ENCODE measurements at places on chromosomes 3 and 15.

DNA sequence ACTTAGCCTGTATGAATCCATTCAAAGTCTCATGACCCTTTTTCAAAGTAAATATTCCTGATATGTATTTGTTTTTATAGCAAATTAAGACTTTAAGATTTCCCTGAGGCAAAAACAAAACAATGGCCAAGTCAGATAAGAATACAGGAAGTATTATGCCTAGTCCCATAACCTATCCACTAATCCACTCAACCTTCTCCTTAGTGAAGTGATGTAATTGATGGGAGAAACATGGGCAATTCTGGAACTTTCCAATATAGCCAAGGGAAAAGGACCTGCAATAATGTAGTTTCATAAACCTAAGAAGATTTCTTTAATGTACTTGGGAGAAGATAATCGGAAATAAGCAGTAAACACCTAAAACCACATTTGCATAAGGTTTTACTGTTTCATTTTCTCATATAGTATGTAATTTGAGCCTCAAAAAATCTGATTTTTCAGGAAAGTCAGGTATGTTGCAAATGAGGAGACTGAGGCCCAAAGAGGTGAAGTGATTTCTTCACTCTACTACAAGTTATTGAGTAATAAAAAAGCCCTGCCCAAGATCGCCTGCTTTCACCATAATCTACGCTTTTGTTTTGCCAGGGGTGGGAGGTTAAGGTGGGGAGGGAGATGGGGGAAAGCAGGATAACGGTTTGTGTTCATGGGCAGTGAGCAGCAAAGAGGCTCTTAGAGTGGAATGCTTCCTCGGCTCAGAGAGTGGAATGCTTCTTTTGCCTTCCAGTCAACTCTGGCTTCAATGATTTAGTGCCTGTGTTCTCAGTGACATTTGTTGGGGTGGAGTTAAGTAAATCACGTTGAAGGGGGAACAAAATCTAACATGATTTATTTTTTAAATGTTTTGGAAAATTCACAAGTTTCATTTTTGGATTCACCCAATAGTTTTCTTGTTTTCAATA is 95.0 kb upstream of the FNDC3B start:
- no peak for DNase-seq

DNA sequence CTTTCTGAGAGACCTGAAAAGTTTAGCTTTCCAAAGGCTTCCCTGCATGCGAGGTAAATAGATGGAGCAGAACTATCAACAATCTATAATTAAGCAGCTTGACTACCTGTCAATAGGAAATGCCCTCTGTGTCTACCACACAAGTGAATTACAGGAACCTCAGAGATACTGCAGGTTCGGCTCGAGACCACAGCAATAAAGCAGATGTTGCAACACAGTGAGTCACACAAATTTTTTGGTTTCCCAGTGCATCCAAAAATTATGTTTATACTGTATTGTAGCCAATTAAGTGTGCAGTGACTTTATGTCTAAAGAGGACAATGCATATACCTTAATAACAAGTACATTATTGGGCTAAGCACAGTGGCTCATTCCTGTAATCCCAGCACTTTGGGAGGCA is 252.0 kb downstream of the UBE2E2 start:
- no peak for DNase-seq

DNA sequence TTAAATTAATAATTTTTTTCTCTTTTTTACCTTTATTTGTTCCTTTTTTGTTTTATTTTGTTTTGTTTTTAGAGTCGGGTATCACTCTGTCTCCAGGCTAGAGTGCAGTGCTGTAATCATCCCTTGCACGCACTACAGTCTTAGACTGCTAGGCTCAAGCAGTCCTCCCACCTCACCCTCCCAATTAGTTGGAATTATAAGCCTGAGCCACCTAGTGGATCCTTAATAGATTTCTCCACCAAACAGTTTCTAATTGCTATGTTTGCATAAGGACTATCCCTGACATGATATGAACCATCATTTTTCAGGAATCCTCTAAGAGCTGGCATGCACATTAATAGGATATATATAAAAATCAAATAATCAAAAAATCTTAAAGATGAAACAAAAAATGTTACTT is 993.2 kb downstream of the OTOL1 start:
- DNase-seq, result no peak

DNA sequence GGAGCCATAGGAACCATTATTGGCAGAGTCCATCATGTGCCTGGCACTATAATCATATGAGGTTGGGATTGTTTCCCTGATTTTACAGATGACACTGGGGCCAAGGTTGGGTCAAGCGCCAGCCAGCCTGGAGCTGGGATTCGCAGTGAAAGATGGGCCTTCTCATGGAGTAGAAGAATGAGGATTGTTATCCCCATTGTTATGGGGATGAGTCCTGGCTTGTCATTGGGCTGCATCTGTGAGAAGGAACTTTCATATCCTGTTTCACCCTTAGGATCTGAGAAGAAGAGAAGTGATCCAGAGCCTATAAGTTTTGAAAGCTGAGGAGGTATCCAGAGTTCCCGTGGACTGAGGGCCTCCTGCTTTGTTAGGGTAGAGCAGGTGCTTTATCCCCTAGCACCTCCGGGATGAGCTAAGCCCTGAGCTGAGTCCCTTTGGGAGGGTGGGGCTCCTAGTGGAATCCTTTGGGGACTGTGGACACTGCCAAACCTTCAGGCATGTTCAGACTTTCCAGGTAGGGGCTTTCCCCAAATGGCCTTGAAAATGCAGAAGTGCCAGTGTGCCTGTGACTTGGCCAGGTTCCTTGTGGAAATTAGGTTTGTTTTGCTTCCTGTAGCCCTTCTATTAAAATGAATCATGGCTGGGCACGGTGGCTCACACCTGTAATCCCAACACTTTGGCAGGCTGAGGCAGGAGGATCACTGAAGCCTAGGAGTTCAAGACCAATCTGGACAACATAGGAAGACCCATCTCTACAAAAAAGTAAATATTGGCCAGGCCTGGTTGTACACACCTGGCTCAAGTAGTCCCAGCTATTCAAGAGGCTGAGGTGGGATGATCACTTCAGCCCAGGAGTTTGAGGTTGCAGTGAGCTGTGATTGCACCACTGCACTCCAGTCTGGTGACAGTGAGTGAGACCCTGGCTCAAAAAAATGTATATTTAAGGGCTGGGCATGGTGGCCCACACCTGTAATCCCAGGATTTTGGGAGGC is 30.2 kb upstream of the BSN start:
- DNase-seq, result no peak

DNA sequence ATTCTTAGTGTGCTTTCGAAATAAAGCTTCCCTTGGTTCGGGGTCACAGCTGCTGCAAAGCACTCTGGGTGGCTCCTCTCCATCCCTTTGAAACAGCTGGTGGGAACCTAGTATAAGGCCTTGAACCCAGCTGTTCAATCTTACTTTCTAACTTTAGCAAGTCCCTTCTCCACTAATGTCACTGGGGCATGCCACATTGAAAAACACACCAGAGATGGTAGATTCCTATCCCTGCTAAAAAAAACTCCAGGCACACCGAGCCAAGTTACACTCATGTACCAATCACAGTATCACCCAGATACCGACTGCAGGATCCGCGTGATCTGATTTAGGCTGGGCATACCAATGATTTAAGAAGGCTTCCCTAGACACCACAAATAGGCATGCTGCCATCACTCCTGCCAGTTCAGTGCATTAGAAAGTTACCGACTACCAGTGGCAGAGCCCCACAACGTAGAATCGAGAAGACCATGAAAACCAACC is 65.0 kb downstream of the WWTR1 start:
- DNase-seq, result no peak

DNA sequence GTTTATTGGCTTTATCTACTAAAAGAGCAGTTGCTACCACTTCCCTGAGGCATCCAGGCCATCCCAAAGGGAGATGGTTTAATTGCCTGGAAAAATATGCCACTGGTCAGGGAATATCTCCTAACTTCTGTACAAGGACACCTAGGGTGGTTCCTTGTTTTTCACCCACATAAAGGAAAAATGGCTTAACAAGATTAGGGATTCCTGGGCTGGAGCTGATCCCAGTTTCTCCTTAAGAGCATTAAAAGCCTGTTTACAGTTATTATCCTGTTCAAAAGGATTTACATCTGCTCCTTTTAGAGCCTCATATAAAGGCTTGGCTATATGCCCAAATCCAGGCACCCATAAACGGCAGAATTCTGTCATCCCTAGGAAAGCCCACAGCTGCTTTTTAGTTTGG is 70.2 kb upstream of the WNT7A start:
- DNase-seq, result no peak

DNA sequence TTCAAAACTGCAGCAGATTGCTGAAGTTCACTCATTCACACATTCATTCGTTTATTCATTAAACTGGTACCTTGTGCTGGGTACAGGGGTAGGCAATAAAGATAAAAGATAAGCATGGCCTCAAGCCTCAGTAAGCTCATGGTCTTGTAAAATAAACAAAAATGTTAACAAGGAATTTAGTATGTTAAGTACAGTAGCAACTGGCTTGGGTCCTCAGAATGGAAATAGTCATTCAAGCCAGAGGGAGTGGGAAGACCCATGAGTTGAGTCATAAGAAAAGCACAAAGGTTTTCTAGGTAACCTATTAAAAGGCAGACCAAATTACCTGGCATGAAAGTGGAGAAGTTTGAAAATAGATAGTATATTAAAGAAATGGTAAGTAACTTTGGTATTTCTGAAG is 163.3 kb downstream of the CDIN1 start:
- no peak for DNase-seq

DNA sequence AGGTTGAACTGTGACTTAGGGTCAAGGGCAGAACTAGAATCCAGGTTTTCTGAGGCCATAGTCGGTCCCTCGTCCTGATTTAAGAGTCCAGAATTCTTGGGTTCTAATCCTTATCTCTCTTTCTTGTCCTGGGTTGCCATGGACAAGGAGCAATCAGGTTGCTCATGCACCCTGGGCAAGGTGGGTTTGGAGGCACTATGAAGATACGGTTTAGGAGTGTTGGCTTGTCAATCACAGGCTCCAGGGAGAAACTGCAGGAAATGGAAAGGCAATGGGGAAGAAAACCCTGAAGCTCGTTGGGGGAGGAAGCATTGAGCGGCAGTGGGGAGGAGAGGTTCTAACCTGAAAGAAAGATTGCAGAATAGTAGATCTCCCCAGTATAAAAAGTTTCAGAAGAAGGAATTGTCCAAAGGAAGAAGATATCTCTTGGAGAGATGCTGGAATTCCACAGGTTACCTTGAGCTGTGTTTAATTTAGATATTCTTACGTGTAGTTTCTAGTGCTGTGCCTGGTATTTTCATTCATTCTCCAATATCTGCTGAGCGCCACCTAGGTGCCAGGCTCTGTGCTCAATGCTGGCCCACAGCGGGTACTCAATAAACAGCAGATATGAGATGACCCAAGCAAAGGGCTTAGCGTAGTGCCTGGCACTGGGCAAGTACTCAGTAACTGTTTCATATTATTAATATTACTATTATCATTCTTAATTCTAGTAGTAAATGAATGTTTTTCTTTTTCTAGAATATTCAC is 2.0 kb downstream of the ACAN start:
- DNase-seq, result peak; percentile 15

- no peak for DNase-seq
Measured at GRCh38 chr3:188583341-188584161, 429.6 kb downstream of the LPP start.

- DNase-seq, result no peak
Measured at GRCh38 chr3:45640724-45641361, 46.3 kb downstream of the LIMD1 start.

DNA sequence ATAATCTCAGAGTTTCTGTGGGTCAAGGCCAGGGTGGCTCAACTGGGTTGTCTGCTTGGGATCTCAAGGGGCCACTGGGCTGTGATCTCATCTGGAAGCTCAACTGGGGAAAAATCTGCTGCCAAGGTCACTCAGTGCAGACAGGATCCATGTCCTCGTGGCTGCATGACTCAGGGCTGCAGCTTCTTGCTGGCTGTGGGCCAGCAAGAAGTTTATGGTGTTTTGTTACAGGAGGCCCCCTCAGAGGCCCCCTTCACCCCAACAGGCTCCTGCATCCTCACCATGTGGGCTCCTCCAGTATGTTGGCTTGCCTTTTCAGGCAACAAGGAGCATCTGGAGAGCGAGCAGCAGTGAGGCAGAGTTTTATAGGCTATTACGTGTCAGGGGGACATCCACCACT is 14.6 kb downstream of the OCA2 start:
- no peak for DNase-seq

GRCh38 chr3:59813148-59813538 is 763.3 kb upstream of the CFAP20DC start:
- no peak for DNase-seq

DNA sequence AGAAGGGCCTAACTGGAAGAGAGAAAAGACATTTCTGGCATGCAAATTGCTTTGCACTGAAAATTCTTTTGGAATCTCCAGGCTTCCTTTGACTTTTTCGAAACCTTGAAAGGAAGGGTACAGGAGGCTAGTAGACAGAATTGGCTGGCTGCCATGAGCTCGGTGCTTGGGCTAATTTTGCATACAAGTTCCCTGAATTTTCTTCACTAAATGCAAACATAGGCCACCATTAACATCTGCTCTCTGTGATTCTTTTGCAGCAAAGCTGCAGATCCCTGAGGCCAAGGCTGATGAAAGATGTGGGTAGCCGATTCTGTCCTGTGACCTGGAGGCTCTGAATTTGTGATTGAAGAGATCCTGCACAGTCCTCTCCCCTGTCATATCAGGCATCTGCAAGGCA is 247.8 kb upstream of the MCTP2 start:
- no peak for DNase-seq

DNA sequence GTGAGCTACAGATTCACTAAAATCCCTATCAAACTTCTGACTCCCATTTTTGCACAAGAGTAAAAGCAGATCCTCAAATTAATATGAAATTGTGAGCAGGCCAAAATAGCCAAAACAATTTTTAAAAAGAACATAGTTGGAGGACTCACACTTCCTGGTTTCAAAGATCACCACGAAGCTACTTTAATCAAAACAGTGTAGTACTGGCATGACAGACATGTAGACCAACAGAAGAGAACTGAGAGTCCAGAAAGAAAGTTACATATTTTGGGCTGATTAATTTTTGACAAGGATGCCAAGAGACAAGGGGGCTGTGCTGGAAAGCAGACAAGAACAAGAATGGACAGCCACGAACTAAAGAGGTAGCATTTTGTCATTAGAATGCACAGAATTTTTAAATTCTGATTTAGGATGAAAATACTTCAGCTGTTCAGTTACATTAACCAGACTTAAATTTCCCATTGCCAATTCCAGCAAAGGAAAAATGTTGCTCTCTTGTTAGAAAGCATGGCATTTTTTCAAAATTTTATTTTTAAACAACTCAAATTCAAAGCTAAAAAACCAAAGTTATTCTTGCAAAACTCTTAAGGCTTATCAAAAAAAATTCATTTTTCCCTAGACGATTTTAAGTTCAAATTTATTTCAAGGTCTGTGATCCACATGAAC is 14.0 kb downstream of the RYK start:
- no peak for DNase-seq

DNA sequence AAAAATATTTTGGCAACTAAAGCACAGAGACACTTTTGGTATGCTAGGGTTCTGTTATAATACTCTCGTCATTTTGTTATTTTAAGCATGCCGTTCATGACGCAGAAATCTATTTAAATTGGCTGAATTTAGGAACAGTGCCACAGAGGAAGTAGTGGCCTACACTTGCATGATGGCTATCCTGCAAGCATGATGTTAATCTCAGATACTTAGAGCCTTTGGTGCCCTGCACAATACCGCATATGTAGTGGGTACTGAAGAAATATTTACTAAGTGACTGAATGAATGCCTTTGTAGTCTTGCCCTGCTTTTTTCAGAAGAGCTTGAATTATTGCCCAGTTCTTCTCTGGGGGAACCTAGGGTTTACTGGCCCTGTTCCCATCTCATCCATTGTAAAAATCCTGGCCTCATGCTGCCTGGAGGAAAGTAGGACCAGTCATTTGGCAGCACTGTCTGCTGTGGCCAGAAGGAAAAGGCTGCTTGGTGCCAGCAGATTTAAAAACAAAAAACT is 79.0 kb downstream of the SERPINI1 start:
- DNase-seq, result no peak

GRCh38 chr3:12990781-12991480 is 82.3 kb downstream of the IQSEC1 start:
- DNase-seq, result no peak
